Sciatic nerve (tissue), 2 donors: ENCODE measurements at places on chromosomes 5 and 9.

GRCh38 chr9:129867136-129868022, 32.1 kb downstream of the USP20 start:
- no peak for DNase-seq

GRCh38 chr9:98045234-98046179, 11.0 kb upstream of the NANS start:
- DNase-seq = no peak

- DNase-seq = no peak
Observed at GRCh38 chr9:110828264-110828663, 159.7 kb downstream of the MUSK start.

- no peak for DNase-seq
Observed at GRCh38 chr9:92665836-92666235, 4.1 kb downstream of the IPPK start.

DNA sequence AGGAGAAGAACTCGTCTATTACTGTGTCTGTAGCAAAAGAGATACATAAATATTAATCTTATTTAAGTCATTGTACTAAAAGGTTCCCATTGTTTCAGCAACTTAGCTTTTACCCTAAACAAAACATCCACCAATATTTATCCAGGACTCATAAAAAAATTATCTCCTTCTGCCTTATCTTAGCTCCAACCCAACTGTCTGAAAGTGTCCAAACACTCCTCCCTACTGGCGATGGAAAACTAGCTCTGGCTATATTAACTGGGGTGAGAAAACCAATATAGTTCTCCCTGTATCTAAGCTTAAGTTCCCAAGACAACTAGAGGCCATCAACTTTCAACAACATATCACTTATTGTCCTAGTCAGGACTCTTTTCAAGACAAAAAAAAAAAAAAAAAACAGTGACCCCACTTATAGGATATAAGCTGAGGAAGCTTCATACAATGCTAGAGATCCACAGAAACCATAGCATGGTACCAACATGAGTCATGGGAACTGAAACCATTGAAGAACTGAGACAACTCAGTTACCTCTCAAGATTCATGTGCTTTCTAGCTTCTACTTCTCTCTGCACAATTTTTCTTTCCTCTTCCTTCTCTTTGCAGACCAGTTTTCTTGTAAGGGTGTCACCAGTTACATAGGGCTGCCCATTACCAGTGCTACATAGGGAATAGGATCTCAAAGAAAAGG, 150.7 kb upstream of the RASA1 start:
- DNase-seq = no peak

DNA sequence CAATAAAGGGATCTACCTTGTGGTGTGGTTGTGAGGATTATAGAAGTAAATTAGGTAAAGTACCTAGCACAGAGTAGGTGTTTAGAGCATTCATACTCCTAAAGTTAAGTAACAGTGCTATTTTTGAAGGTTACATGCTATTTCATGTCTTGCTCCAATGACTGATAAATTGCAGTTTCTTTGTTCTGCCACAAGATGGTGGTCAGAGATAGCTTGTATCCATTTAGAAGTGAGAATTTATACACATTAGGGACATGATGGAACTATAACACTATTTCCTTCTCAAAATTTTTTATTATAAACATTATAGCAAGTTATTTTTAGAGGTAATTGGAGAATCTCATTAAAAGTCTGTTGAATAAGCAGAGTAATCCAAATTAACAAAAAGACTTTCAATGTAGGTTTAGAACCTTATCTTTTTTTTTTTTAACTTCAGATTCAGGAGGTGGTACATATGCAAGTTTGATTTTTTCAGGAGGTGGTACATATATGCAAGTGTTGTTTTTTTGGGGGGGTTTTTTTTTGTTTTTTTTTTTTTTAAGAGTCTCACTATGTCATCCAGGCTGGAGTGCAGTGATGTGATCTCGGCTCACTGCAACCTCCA, 17.1 kb downstream of the MTREX start:
- no peak for DNase-seq

GRCh38 chr9:118367383-118367782, 663.2 kb downstream of the TLR4 start:
- DNase-seq = no peak

DNA sequence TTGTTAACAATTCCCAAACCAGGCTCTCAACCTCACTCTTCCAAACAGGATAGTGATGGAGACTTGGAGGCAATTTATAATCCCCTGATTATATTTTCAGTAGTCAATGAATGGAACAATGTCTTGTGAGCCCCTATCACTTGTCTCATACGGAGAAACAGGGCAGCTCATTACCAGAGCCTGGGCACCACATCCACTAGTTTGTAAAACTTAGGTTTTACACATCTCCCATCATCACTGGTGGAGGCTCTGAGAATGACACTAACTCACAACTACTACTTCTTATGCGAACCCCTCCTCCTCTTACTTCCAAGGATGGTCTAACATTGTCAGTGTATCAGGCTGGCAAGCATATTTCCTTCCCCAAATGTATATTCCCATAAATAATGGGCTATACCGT, 253.7 kb downstream of the EPB41L4A start:
- DNase-seq = no peak

DNA sequence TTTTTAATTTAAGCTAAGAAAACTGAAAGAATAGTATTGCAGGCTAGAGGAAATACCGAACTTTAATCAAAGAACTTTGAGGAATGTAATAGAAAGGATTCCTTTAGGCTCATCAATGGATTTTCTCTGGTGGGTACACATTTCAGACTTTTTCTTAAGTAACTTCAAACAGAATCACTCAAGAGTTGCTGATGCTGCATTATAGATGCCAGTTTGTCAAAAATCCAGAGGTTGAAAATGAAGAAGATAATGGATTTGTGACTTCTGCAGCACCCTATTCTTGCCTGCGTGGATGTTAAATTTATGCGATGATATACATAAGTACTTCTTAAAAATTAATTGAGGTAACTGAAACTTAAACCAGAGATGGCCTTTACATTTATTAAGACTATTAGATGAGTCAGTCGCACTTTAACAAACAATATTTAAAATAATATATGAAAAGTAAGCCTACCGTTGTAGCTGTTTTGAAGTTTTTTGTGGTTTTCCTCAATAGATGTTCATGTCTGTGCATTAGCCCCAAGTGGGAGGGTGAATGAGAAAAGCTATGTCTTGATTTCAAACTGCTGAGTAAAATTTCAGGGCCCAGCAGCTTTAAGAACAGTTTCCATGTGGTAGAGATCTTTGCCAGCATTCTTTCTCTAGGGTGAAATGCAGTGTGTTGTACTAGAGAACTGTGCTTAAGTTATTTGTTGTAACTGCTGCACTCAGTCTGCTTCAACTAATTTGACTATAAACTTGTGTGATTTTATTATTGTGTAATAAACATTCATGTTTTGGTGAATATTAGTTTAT, at the start of gene OGN:
Gene OGN (minus strand): TSS at position 537 of the 795 bp plus-strand sequence. CDS start 1,171 bp downstream, outside the sequence.
- no peak for DNase-seq

GRCh38 chr5:27472871-27473270, 434.5 kb upstream of the CDH9 start:
- DNase-seq = no peak

DNA sequence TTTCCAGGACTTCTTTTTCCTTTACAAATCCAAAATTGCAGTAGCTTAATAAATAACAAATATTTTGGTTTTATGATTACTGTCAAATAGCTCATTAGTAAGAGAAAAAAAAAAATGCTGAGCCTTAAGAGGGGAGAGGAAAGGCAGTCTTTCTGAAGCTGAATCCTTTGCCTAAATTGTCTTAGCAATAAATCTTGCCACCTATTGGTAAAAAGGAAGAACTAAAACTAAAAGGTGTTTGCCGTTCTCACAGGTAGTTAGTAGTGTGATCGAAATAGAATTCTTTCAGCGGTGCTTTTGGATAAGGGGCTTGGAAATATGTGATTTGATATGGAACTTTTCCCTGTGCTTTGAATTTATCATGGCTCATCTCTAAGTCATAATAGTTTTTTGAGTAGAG, 31.2 kb downstream of the PIK3R1 start:
- DNase-seq = no peak

GRCh38 chr9:126401107-126401506, 74.5 kb downstream of the MVB12B start:
- no peak for DNase-seq

GRCh38 chr5:88682881-88683361, 200.1 kb downstream of the MEF2C start:
- no peak for DNase-seq

DNA sequence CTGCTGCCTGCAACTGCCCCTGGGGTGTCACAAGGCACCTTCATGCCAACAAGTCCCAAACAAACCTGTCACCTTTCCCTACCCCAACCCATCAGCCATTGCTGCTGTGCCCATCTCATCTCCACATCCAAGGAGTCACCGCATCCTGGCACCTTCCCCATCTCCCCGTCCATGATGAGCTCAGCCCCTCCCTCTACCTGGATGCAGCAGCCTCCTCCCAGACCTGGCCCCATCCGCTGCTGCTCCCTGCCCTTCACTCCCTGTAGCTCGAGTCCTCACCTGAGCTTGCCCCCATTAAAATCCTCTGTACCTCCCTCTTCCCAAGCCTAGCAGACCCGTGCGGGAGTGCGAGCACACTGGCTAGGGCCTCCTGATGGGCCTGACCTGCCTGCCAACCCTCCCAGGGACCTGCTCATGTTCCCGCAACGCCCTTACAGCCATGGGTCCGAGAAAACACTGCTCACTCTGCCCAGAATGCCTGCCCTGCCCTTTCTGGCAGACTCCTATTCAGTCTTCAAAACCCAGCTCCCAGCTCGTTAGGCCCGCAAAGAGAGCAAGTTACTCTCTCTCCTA, 110.6 kb downstream of the ADAMTS2 start:
- DNase-seq = peak; percentile 38

DNA sequence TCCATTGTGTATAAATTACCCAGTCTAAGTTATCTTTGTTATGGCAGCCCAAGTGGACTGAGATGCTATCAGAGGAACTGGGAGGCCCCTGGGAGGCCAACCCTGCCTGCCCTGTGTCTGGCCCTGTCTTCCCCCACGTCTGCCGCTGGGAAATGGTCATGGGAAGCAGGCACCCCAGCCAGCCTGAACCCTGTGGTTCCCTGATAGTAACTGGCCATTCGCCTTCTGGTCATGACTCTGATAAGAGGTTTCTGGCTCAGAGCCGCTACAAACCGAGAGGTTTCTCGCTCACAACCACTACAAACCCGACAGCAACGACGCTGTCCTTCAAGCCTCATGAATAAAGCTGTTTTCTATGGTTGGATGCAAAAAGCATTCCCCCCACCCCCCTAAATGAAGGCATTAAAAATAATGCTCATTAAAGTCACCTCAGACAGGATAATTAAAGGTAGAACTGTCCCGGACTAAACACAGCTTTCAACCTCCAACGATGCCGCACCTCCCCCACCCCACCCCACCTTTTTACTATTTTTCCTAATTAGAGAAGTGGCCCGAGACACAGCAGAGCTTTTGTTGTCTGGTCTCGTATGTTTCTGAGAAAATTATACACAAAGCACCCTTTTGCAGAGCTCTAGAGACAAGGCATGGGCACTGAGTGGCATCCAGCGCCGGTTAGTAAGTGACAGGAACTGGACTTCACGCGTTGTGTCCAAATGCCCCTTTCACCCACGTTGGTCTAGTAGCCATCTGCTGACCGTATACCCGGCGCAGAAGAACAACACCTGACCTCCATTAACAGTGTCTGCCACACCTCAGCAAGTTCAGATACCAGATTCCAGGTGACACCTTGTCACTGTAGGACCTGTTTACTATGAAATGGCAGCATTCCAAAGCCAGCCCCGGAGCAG, 140.8 kb downstream of the COL23A1 start:
- DNase-seq = peak; percentile 26

DNA sequence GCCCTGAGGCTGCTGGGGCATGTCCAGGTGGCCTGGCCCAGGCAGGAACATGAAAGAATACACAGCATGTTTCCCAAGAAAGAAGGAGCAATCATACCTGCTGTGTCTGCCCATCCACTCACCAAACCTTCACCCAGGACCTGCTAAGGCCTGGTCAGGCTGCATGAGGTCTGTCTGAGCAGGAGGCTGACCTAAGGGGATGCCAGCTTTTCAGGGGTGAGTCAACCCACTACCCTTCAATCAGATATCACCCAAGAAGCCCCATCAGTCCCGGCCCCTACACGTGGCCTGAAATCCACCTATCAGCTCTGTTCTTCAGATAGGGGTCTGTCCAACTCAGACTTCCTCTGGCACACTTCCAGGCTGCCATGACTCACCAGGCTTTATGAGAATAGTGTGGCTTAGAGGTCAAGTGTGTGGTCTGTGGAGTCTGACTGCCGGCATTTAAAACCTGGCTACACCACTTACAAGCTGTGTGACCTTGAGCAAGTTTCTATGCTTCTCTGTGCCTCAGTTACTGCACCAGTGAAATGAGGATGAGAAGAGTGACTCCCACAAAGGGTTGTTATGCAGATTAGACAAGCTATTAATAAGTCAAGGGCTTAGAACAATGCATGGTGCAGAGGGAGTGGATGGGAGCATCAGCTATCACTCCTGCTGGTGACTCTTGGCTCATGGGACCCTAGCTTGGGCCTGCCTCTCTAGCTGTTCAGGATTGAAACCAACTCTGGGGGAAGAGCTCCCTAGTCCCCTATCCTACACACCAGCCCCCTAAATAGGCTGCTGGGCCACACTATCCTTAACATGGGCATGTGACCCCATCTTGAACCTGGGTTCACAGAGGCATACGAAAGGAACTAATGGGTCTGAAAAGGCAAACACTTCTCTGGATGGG, 130.3 kb downstream of the PAX5 start:
- no peak for DNase-seq

DNA sequence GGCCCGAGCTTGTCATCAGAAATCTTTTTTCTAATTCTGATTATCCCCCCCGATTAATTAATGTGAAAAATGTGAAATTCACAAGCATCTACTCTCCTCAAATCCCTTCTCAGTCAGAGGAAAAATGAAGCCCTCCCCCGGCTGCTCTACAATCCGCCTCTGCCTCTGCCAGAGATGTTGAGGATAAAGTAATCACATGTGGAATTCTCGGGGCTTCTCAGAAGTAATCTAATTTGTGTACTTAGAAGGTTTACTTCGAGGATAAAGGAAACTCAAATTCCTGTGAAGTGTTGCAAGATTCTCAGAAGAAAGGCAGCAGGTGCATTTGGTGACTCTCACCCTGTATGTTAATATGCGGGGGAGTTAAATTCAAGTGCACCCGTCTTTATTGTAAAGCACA, 726.1 kb upstream of the ADAMTS16 start:
- no peak for DNase-seq

- no peak for DNase-seq
Observed at GRCh38 chr5:1314564-1314982, 19.7 kb upstream of the TERT start.

DNA sequence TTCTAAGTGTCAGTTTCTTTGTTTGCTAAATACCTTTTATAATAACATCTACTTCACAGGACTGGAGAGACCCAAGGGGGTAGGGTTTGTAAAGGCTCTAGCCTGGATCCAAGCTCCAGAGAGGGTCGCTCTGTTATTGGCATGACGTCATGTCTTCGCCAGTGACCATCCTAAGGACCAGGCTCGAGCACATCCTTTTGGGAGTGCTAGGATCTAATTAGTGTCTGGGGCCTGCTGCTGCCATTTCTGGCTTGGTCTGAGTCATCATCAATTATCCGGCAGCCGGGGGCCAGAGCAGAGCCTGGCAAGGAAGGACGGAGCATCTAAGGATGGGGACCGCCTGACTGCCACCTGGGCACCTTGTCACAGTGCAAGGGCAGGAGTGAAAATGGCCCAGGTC, 153.0 kb downstream of the NSG2 start:
- no peak for DNase-seq
